ENCODE measurements at places on chromosomes 7 and 10. TPM values are rescaled to one million over a fixed set of nuclear protein-coding genes. Genes with fewer than 3 reads are reported as not detected.

C10orf143 gene
- 2.7 TPM for total RNA-seq

SPDYE1 gene
- not detected for total RNA-seq

- DNase-seq: no peak
Observed at GRCh38 chr7:113813471-113813870, 105.3 kb downstream of the PPP1R3A start.

DNA sequence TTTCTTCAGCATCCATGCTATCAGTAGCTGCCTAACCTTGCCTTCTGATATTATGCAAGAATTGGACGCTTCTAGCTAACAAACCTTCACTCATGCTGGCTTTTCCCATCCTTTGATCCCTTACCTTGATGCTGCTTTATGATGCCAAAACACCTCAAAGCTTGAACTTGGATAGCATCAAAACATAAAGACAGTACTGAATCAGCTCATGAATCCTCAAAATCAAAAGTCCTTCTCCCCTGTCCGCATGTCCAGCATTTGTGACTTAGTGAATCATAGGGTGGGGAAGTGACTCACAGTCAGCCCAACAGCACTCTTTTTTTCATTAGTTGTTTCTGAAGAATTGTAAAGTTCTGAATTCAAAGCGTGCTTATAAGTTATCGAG is 89.5 kb upstream of the PIK3CG start:
- no peak for DNase-seq

- peak; percentile 20 for DNase-seq
Observed at GRCh38 chr7:21028186-21028585, 241.5 kb upstream of the SP8 start.

DNA sequence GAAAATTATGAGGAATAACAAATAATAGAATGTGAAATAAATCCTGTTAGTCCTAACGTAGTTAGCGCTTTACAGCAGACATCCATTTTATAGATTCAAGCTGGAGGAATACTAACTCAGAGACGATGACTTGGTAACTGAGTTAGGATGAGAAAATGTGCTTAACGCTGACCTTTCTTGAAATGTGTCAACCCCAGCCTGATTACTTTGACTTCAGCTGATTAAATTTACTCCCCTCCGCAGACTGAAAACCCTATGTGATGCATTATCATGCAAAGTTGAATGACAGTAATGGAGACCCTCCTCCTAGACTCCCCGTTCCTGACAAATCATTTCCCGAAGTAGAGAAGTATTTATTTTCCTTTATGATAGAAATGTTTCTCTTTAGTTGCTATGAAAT is 54.5 kb downstream of the WDFY4 start:
- DNase-seq: no peak

DNA sequence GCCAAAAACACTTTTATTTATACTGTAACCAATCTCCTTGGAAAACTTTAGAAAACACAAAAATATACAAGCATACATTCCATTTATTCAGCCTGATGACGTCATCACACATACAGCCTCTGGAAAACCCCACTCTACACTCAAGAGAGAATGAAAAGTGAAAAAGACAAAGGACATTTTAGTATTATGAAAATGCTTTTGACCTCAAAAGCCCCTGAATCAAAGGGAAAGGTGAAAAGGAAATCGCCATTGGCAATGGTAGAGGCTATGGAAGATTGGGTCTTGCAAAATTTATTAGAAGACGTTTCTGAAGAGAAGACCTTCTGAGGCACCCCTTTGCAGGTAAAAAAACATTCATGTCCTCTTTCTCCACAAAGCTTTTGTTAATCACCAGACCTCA is 82.9 kb upstream of the STRIP2 start:
- DNase-seq: no peak

CTTNBP2 gene
- 12.5 TPM for total RNA-seq

Measured in neural crest cell (in vitro differentiated cells).